ENCODE measurements at places on chromosomes 12 and 14.

GRCh38 chr14:94126800-94127199, 2.6 kb downstream of the IFI27L2 start:
- no peak for DNase-seq

- DNase-seq: no peak
Observed at GRCh38 chr12:110578694-110579534, 4.2 kb downstream of the PPTC7 start.

GRCh38 chr12:47820631-47821345, 1.1 kb upstream of the HDAC7 start:
- DNase-seq: no peak

DNA sequence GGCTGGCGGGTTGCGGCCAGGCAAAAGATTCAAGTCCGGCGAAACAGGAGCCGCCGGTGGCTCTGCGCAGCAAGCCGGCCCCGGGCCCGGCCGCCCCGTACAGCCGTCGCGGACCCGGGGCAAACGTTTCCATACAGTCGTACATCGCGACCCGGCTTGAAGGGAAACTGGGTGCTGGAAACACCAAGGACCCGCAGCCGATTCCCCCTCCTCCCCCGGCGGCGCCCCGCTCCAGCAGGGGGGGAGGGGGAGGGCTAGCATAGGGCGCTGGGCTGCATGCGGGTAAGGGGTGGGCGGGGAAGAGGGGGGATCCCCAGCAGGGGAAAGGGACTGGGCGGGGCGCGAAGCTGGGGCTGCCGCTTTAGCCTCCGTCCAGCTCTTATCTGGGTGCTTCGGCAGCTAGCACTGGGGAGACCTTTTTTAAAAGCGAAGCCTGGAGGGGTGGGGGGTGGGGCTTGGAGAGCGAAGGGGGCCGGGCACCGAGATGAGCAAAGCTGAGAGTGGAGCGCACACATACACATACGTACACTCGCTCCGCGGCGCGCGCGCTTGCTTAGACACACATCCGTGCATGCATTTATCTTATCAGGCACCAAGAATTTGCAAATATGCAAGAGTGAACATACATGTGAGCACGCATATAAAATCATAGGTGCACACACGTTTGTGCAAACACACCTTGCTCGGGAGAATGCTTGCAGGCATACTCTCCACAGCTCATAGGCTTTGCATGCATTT, 11.9 kb downstream of the RARG start:
- peak; percentile 95 for DNase-seq

GRCh38 chr12:31390991-31391390, 65.0 kb upstream of the SINHCAF start:
- no peak for DNase-seq

GRCh38 chr14:23115039-23115731, 3.9 kb downstream of the CEBPE start:
- DNase-seq: no peak

DNA sequence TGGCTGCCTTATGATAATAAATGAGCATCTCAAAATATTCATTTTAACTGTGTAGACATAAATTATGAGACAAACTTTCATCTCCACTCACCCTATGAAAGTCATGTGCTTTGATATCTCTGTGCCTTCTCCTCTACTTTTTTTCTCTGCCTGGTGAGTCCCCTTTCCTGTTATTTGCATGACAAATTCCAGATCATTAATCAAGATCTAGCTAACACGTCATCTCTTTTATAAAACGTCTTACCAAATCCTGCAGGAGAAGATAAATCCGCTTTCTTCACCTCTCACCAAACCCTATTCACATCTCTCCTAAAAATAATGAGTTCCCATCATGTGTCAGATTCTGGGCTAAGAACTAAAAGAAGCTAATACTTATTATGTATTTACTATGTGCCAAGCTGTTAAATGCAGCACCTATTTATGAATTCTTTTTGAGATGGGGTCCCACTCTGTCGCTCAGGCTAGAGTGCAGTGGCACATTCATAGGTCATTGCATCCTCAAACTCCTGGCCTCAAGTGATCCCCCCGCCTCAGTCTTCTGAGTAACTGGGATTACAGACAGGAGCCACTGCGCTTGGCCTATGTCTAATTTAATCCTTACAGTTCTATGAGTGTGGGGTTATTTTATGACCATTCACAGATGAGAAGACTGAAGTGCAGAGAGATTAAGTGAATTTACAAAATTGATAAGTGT, 26.7 kb downstream of the SPX start:
- DNase-seq: no peak

GRCh38 chr12:1325666-1326065, 268.7 kb downstream of the FBXL14 start:
- no peak for DNase-seq

GRCh38 chr12:81095501-81096232, 17.8 kb downstream of the ACSS3 start:
- DNase-seq: no peak

GRCh38 chr14:25803386-25804018, 753.6 kb upstream of the STXBP6 start:
- no peak for DNase-seq

DNA sequence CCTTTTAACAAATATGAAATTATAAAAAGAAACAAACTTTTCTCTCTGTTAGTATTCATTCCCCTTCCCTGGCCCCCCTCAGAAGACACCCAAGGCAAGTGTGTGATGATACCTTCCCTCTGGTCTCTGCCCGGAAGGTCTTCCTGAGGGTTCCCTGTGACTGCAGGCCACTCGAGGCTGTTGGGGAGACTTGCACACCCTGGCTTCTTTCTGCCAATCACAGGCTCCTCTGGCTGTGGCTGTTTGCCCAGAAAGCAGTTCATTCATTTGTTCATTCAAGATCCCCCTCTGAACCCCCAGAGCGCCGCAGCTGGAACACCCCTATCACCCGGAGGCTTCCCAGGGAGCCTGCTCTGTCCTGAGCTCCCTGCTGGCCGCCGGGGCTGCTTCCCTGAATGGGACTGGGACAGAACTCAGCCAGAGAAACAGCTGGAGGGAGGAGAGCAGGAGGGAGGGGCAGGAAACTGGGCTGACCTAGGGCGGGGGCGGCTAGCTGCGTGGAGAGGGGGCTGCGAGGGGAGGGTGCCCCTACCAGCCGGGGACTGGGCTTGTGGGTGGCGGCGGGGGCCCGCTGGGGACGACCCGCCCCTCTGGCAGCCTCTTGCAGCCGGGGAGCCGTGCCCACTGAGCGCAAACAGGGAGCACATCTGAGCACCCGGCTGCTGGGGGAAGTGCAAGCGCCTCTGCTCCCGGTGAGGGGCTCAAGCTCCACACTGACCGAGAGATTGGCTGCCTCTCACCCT, at the start of gene CMKLR1:
TSS of gene CMKLR1 (minus strand) at position 397 of the 743 bp plus-strand sequence. CDS start 45,720 bp downstream, outside the sequence.
- DNase-seq: peak; percentile 34

GRCh38 chr14:101463566-101464171, 97.6 kb upstream of the DIO3 start:
- no peak for DNase-seq

- peak; percentile 73 for DNase-seq
Observed at GRCh38 chr14:75905147-75905904, 76.5 kb downstream of the TGFB3 start.

- no peak for DNase-seq
Observed at GRCh38 chr12:109192358-109192757, 76.0 kb downstream of the ACACB start.

DNA sequence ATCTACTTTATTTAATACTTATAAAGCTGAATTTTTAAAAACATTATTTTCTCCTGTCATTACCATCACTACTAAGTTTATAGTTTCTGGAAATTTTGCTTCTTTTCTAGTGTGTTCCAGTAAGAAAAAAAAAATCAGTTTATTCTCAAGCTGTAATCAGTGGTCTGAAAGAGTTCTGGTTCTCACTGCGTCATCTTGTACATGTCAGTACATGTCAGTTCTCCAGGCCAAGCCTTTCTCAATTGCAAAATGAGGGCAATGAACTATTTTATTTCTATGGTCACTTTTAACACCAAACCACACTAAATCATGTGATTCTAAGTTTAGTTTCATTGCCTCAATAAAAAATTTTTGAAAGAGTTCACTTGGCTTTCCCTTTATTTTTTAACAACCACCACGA, 468.9 kb upstream of the LRFN5 start:
- DNase-seq: no peak

DNA sequence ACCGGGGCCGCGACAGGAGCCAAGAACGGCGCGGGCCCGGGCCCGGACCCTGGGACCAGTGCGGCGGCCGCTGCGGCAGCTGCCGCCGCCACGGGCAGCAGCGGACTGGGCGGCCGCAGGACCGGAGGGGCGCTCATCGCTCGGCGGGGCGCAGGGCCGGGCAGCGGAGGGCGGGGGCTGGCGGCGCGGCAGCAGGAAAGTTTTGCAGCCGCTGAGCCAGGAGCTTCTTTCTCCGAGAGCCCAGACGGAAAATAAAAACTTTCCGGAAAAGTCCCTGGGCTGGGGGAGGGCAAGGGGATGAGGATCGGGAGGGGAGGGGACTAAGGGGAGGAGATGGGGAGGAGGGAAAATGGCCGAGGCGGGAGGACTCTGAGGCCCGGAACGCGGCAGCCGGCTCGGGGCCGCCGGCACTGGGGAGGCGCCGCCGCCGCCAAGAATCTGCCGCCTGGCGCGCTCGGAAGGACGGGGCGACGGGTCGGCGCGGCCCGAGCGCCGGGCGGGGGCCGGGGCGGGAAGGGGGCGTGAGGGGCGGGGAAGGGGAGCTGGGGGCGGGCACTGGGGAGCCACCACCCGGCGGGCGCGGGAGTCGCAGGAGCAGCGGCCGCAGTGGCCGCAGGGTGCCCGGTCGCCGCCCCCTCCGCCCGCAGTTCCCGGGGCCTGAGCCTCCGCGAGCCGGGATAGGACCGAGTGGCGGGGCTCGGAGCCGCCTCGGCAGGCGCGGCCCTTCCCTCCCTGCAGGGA, at the start of gene PRKD1:
TSS of gene PRKD1 (minus strand) at position 472 of the 741 bp plus-strand sequence.
- peak; percentile 47 for DNase-seq

GRCh38 chr14:75725481-75725880, 64.4 kb downstream of the TTLL5 start:
- no peak for DNase-seq

GRCh38 chr12:65640489-65640901, 183.8 kb upstream of the HMGA2 start:
- DNase-seq: no peak

GRCh38 chr14:35133542-35134328, 11.4 kb downstream of the PRORP start:
- DNase-seq: no peak
